Left cardiac atrium (tissue), 4 donors: ENCODE measurements at places on chromosomes 2 and 18. TPM values are rescaled to one million over a fixed set of nuclear protein-coding genes. Genes with fewer than 3 reads are reported as not detected.
A peak's percentile ranks its signal among the peaks of the same experiment; 100 is the strongest.

TPGS2 gene
- 43.2 TPM for total RNA-seq

DNA sequence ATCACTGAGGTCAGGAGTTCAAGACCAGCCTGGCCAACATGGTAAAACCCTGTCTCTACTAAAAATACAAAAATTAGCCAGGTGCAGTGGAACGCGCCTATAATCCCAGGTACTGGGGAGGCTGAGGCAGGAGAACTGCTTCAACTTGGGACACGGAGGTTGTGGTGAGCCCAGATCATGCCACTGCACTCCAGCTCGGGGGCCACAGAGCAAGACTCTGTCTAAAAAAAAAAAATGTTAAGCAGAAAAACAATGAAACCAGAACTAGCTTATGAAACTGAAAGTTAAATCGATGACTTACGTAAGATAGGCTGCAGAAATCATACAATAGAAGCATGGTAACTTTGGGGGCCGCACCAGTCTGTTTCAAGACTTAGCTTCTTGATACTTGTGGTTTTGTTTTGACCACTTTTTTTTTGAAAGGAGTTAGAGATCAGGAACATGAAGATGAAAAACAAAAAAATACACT lies 6.2 kb upstream of the GPR155 start:
- DNase-seq, result no peak

- DNase-seq, result no peak
Observed at GRCh38 chr18:34098109-34098508, 126.6 kb downstream of the NOL4 start.

ANKRD30B gene
- not detected for total RNA-seq

IL36RN gene
- not detected for total RNA-seq

TNFAIP6 gene
- 5.1 TPM for total RNA-seq

DNA sequence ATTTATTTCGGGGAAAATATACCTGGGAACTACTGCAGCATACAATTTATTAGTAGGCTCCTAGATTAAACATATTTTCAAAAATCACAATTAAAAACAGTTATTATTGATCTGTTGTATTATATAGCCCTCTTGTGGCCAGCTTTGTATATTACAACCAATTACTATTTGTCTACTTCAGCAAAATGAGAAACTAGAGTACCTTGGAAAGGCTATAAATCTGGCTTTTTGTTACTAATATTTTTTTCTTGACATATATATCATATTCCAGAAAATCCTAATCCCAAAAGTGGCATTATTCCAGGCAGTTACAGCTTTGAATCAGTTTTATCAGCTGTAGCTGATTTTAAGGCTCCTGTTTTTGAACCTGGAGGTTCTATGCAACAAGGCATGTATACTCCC lies 101.2 kb downstream of the UBR3 start:
- no peak for DNase-seq

- DNase-seq, result no peak
Observed at GRCh38 chr2:4873364-4873763, 818.8 kb upstream of the SOX11 start.

DNA sequence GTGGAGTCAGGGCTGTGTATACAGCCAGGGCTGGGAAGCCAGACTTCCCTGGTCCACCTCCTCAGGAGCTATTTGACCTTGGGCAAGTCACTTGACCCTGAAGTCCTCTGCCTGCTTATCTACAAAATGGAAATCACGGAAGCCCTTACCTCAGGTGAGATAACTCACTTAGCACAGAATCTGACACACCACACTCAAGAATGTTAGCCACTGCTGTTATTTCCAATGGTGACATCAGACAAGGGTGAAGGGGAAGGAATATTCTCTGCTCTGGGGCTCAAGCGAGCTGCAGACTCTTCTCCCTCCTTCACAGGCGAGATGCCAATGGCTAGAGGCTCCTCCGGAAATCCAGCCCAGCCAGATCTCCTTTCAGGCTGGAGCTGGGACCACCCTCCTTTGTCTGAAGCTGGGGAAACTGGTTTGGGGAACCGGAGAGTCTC lies 189.6 kb downstream of the HAUS1 start:
- no peak for DNase-seq

DNA sequence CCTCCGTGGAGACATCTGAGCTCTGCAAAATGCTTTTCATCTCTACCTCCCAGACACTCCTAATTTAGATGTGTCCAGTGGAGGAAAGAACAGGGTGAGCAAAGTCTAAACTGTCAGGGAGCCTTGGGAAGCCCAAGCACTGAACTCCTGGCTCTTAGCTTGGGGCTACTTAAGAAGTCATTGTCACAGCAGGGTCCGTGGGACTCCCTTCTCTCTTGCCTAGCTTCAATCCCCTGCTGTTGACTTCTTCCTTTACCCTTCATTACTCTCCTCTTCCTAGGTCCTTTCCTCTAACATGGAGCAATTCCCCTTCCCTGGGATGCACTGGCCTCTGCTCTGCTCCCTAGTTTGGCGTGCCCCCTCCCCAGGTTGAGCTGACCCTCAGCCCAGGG lies 3.4 kb downstream of the OSR1 start:
- DNase-seq, result no peak

- no peak for DNase-seq
Observed at GRCh38 chr2:119522671-119523070, 1.6 kb downstream of the SCTR start.

MROH2A gene
- not detected for total RNA-seq

DNA sequence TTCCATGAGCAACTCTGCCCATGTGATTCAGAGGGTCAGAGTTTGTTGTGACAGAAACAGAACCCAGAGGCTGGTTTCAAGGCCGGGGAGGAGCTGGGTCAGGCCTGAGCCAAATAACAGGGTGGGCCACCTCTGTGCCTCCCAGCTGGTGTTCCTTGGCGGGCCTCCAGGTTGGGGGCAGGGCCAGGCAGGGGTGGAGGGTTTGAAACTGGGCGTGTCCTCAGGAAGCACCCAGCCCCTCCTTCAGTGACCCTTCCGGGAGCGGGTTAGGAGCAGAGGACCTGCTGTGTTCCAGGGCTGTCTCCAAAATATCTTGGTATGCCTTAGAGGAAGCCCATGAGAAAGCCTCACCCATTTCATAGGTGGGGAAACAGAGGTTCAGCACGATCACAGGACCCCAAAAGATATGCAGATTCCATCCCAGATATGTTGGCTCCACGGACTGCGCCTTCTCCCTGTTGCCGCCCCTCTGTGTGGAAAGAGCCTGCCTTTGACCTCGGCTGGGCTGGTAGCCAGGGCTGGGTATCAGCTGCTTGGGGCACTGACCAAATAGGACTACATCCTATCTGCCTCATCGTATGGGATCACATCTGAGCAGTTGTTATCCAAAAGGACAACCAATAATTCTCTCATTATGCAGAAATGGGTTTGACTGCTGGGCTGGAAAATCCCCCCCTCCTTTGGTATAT lies 74.8 kb upstream of the GLI2 start:
- peak; percentile 44 for DNase-seq

DNA sequence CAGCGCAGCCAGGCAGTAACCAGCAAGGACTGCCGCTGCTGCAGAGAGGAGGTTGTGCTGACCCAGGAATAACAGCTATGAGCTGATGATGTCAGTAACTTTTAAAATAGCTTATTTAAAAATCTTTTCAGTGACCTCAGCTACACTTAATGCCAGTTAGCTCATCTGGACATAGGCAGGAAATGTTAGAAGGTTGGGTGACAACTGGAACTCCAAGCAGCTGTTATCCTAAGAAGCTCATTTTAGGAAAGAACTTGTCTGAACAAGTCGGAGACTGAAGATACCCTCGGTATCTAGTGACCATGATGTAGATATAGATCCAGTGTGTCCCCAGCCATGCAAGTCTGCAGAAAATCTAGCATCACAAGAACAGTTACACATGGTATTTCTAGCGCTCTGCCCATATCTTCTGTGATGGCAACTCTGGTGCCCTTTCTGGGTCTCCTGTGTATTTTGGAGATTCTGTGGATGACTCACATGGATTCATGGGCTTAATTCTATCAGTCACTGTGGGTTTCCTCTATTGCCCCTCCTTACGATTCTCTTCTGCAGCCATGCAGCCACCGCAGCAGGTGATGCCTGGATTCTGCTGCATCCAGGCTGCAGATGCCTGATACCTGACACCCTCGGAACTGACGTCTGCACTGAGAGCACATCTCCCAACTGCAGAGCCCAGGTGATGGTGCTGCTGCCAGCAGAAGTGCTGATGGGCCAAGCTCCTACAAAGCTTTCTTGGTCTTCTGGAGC lies 19.8 kb upstream of the PLEK start:
- no peak for DNase-seq

GRCh38 chr2:236584521-236585384 lies 15.1 kb downstream of the ACKR3 start:
- no peak for DNase-seq

DNA sequence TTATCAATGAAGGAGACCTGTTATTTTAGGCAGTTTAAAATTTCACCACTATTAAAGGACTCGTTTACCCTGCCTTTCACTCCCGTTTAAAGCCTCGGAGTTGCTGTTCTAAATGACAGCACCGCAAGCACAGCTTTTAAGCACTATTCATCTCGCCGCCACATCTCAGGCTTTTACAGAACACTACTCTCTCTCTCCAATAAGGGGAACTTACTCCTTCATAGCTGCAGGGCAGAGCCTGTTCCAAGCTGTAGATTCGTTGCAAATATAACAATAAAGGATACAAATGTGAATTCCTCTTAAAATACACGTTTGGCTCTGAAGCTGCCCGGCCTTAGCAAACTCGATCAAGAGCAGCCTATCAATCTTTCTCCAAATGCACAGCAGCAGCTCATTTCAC lies 271.8 kb downstream of the ZNF521 start:
- DNase-seq, result no peak

CYP27A1 gene
- 13.8 TPM for total RNA-seq

DNA sequence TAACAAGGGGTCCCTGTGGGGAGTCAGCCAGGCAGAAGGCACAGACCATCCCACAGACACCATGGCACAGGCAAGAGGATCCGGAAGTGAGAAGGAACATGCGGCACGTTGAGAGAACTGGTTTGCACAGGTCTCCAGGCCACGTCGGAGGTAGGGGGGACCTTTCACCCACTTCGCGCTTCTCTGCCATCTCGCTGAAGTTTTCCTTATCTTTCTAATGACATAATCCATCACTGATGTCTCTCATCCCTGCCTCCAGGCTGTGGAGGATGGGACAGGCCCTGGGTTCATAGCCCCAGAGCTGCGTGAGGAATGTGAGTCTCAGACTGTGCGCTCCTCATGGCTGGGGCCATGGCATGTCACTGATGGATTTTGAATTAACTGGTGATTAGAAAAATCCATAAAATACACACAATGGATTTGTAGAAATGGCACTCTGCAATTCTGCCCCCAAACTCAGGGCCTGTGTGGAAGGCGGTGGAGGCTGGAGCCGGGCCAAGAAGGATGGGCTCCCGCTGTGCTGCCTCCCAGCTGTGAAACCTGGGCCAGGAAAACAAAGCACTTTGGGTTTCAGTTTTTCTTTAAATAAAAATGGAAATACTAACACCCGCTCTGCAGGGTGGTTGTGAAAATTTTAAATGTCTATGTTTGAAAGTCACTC lies 113.3 kb upstream of the ALKAL2 start:
- DNase-seq, result no peak

POTEI gene
- total RNA-seq, result not detected

DNA sequence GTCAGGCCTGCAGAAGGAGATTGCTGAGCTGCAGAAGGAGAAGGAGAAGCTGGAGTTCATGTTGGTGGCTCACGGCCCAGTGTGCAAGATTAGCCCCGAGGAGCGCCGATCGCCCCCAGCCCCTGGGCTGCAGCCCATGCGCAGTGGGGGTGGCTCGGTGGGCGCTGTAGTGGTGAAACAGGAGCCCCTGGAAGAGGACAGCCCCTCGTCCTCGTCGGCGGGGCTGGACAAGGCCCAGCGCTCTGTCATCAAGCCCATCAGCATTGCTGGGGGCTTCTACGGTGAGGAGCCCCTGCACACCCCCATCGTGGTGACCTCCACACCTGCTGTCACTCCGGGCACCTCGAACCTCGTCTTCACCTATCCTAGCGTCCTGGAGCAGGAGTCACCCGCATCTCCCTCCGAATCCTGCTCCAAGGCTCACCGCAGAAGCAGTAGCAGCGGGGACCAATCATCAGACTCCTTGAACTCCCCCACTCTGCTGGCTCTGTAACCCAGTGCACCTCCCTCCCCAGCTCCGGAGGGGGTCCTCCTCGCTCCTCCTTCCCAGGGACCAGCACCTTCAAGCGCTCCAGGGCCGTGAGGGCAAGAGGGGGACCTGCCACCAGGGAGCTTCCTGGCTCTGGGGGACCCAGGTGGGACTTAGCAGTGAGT lies 19.4 kb downstream of the FOSL2 start:
- DNase-seq, result no peak

TUBA4A gene
- 72.9 TPM for total RNA-seq

DNA sequence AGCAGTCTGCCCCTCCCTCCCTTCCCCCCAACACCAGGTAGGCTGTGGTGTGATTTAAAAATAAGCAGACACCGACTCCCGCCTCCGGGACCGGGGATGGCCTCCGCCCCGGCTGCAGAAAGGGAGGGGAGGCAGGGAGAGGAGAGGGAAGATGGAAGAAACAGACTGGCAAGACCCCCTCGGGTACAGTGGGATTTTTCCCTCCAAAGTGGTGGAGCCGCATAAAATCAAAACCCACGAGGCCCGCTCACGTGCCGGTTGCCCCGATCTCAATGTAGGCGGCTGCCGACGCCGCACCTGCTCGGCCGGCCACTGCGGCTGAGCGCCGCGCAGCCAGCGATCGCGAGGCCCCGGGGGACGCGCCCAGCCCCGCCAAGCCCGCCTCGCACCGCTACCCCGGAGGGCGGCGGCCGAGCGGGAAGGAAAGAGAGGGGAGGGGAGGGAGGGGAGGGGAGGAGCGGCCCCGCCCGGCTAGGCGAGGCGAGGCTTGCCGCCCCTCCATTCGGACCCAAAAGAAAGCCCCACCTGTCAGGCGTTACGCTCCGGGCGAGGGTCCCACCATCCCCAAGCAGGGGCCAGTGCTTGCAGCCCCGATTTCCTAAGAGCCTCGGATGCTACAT lies 811 bp downstream of the ADD2 start:
- no peak for DNase-seq

MYO3B gene
- not detected for total RNA-seq

DNA sequence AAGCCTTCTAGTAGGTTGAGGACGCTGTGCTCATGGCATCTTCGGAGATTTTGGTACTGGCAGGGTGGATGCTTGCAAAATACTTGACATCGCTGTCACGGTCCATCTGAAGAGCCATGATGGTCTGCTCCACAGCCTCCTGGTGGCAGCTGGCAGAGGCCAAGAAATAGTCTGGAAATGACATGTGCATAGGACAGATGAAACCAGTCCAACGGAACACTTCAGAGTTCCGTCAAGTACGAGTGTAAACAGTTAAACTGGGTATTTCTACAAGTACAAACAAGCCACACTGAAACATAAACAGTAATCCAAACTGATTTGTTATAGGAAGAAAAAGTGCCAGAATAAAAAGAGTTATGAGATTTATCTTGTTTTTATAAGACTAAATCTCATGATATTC lies 66.6 kb downstream of the PPP4R1 start:
- DNase-seq, result no peak

GNLY gene
- total RNA-seq, result 0.52 TPM
